ENCODE measurements at places on chromosomes 7 and 10.

DNA sequence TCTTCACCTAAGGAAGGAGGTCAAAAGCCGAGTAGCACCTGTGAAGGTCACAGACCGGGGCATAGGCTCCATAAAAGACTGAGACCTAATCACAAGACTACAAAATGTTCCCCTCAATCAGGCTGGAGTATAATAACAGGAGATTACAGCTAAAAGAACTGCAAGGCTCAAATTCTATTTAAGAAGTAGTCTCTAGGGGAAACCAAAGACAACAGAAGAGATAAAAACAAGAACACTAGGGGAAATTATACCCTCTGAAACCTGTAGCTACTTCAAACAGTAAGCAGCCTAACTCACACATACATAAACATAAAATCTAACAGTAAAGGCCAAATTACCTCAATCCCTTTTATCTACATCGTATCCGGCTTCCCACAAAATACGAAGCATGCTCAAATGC, 38.3 kb downstream of the LMBR1 start:
- DNase-seq: no peak

- DNase-seq: peak; percentile 31
Observed at GRCh38 chr7:78578686-78579085, 780.1 kb downstream of the PHTF2 start.

- no peak for DNase-seq
Observed at GRCh38 chr10:49619613-49620012, 5.8 kb downstream of the CHAT start.

GRCh38 chr7:20270371-20270770, 53.2 kb upstream of the MACC1 start:
- DNase-seq: peak; percentile 2

GRCh38 chr7:7519056-7519455, 16.6 kb downstream of the COL28A1 start:
- DNase-seq: no peak

DNA sequence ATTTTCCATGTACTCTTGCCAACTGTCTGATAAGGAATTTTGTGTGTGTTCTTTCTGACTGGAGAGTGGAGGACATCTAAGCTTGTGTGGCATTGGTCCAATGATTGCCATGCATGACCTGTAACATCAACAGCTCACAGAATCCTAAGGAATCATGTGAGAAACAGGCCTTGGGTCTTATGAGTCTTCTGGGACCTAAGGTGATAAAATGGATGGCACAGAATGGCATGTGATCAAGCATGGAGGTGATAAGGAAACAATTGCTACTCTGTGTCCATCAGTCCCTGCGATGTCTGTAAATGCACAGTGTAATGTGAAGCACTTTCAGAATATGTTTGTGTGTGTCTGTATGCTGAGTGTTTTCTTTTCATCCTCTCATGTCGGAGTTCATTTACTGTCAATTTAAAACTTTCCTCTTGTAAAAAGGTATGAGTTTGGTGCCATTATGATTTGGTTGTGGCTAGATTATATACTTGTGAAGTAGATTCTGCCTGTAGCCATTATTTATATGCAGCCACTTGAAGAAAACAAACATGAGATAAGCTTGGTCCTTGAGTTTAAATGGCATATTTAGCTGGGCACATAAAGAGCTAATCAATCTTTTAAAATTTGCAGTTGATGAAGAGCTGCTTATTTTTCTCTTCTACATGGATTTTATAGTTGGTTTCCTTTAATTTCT, 127.5 kb downstream of the VPS50 start:
- no peak for DNase-seq

- no peak for DNase-seq
Observed at GRCh38 chr7:157538321-157538720, 201.5 kb downstream of the DNAJB6 start.

DNA sequence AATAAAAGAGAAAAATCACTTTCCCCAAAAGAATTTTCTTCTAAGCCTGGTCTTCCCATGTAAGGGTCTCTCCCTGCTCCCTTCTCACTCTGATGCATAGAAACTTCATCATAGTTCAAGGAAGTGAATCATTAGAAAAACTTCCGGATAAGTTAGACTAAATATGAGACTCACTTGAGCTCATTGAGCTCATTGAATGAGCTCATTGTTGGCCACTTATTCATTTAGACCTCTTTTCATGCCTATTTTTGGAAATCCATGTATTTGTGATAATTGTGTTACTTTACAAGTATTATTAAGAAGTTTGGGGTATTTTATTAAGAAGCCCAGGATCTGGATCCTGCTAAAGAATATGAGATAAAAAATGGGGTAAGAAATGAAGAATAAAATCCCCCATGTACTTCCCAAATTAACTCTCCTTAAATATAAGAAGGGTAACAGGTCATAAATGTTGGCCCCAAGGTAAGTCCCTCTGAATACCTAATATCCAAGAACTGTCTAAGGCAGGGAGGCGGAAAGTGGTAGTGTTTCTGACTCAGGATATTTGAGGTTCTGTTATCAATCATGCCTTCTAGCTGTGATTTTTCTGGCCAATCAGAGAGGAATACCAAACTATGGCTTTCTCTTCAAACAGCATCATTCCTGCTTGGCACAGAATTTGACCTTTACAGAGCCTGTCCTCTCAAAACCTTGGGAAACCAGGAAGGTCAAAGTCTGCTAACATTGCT, 236.5 kb upstream of the PTN start:
- no peak for DNase-seq

DNA sequence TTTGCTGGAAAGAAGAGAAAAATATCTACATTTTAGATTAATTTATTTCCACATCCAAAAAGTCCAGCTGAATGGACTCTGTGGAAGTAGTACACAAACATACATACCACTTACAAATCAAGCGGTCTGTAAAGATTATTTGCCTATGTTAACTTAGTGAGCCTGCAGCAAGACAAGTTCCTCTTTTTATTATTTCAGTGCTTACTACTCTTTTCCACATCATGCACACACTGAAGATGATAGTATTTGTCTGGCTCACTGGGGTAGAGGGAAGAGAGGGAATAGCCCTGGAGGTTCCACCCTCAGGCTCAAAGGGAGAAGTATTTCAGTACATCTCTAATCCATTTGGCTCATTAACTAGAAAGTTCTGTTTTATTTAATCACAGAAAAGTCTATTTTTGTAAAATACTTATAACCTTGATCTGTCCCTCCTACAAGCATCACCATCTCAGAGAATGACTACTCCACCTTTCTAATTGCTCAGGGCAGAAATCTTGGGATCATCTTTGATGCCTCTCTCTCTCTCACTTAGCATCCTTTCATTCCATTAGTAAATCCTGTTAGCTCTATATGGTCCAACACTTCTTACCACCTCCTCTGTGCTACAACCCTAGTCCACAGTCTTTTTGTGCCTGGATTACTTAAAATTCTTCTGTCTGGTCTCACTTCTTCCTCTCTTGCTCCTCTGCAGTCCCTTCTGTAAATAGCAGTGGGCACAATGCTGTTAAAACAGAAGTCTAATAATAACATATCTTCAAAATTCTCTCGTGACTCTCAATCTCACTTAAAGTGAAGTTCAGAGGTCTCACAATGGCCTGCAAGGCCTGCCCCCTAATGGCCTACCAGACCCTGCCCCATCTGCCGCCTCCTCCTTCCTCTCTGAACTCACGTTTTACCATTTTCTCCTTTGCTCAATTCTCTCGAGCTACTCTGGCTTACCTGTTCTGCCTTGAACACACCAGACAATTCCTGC, 64.3 kb upstream of the CCDC6 start:
- DNase-seq: no peak

DNA sequence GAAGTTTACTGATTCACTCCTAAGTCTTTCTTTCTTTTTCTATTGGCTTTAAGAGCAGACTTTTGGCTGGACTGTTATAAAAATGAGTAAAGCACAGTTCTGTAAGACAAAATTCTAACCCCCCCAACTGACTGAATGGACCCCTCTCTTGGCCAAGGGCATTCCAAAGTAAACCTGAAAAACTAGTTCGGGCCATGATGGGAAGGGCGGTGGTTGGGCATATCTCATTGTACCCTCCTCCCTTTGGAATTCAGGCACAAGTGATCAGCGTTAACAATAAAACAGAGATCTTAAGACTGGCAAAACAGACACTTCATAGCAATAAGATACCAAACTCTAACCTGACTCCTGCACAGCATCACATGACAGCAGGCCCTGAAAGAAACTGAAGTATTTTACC, 6.1 kb upstream of the KIF20B start:
- DNase-seq: no peak

DNA sequence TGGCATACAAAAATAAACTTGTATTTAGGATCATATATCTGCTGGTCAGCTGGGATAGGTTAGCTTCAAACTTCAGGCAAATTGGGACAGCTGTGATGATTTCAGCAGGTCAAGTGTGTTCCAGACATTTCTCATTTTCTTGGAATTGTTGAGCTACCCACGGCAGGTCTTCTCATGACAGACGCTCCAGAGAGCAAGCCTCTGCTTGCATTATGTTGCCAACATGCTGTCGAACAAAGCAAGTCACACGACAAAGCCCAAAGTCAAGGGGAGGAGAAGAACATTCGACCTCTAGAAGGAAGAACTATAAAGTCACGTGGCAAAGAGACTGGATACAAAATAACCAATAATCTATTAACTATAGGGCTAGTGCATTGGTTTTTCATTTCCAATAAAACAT, 103.5 kb downstream of the RAB18 start:
- no peak for DNase-seq

- DNase-seq: no peak
Observed at GRCh38 chr7:68969571-68969970, 628.7 kb upstream of the AUTS2 start.

- no peak for DNase-seq
Observed at GRCh38 chr7:140625908-140626868, 14.4 kb downstream of the DENND2A start.

- peak; percentile 54 for DNase-seq
Observed at GRCh38 chr7:54888067-54888733, 129.2 kb upstream of the SEC61G start.

DNA sequence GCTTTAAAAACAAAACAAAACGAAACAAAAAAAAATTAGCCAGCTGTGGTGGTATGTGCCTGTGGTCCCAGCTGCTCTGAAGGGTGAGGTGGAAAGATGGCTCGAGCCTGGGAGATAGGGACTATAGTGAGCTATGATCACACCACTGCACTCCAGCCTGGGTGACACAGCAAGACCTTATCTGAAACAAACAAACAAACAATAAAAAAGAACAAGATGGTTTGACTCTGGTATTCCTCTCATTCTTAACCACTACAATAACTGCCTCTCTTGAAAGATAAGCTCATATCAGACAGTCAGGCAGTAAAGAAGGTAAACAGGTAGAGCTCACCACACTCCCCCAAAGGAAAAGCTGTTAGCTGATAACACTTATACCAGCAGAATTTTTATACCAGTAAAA, 14.1 kb upstream of the DUSP5 start:
- DNase-seq: no peak

GRCh38 chr7:127897704-127898454, 133.4 kb downstream of the LRRC4 start:
- no peak for DNase-seq

GRCh38 chr10:54904833-54905232, 103.8 kb upstream of the PCDH15 start:
- DNase-seq: no peak

- DNase-seq: no peak
Observed at GRCh38 chr7:34709771-34710170, 51.8 kb downstream of the NPSR1 start.

GRCh38 chr10:3741688-3742461, 43.1 kb downstream of the KLF6 start:
- DNase-seq: no peak

GRCh38 chr10:110813743-110814472, 57.8 kb upstream of the PDCD4 start:
- DNase-seq: no peak

- no peak for DNase-seq
Observed at GRCh38 chr10:113133497-113134115, 183.6 kb downstream of the TCF7L2 start.

- no peak for DNase-seq
Observed at GRCh38 chr10:72277996-72278667, 4.4 kb downstream of the DDIT4 start.

DNA sequence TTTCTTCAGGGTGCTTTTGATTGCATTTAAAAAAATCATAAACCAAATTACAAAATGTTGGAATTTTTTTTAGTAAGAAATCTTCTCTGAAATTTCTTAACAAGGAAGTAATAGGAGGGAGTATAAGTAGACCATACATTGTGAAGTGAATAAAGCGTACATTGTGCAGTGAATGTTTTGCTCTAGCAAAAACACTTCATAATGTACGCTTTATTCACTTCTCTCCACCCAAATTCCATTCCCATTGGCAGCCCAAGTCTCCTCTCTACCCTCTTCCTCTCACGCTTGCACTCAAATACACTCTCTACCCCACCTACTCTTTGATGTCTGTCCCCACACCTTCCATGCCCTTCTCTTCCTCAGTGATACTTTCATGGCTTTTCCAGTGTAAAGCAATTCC, 241.0 kb downstream of the PPP1R3A start:
- no peak for DNase-seq

- no peak for DNase-seq
Observed at GRCh38 chr10:129253865-129254179, 213.2 kb upstream of the MGMT start.

DNA sequence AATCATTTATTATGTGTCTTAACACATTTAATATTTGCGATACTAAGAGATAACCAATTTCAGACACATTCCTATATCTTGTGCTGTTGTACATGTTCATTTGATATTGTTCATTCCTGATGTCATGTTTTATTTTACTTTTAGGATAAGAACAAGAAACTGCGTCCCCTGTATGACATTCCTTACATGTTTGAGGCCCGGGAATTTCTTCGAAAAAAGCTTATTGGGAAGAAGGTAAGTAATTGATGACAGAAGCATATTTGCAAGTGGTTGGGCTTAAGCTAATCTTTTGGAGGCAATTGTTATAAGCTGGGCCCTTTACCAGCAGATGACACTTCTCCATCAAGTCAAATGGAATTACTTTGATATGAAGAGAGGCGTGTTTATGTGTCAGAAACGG, 155.3 kb downstream of the SND1 start:
- DNase-seq: no peak

GRCh38 chr10:5811387-5811821, 1.8 kb downstream of the GDI2 start:
- DNase-seq: peak; percentile 15

DNA sequence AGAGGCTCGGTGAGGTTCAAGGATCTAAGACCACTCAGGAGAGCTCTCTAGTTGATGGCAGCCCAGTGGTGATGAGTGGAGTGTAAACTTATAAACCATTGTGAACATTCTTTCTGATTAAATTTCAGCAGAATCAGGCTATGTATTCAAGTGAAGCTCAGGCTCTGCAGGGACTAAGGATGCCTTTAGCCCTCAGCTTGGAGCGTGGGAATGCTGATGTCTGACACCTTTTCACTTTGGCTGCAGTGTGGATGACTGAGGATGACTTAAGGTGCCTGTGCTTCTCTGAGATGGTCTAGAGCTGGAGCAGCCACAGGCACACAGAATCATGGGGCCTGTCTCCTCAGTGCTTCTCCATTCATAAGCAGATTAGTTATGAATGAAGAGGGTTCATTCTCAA, 150.4 kb downstream of the SORCS3 start:
- DNase-seq: no peak

DNA sequence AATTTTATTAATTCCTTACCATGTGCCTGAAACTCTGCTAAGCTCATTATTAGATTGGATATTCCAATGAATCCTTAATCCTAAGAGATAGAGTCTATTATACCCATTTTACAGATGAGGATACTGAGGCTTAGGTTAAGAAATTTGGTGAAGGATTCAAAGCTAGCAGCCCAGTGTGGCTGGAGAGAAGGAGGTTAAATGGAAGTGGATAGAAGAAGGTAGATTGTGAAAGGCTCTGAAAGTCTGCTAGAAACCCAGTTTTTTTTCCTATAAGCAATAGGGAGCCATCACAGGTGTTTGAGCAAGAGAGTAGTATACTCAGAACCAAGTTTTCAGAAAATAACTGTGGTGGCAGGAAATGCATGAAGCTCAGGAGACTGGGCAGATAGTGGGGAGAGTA, 265.8 kb upstream of the NEBL start:
- DNase-seq: no peak

All from NCI-H524 (cell line).